Activated T-helper 1 cell treated with anti-CD3 and anti-CD28 coated beads, Interleukin-2, amount 50 U/mL, for 16 hours (primary cell): ENCODE measurements at places on chromosomes 3 and 15.

GRCh38 chr3:16249336-16249735 is 15.4 kb downstream of the DPH3 start:
- DNase-seq: no peak

- no peak for DNase-seq
Observed at GRCh38 chr15:98907927-98908471, 99.6 kb downstream of the PGPEP1L start.

DNA sequence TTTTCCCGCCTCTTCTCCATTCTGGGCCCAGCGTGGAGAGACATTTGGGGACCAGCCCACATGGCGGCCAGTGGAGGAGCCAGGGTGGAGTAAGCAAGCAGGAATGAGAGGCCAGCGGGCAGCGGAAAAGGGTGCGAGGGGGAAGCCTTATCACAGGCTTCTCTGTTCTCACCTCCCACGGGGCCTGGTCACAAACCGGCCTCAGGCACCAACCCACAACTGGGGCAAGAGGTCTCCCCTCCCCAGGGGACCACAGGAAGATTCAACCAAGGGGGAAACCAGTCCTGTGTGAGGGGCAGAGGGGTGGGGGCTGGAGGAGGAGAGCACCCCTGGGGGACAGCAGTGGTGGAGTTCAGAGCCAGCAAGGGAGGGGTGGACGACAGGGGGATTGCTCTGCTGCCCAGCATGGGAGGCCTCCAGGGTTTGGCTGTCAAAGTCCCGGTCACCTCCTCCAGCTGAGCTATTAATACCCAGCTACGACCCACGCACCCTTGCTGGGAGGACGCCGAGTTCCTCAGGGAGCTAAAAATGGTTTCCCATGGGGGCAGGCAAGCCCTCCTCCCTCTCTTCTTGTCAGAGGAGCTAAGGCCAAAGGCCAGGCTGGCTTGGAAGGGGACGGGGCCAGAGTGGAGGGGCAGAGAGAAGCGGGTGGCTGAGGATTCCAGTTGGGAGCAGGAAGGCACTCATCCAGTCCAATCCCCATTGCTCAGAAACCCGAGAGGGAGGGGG is 23.8 kb upstream of the RPL29 start:
- no peak for DNase-seq

DNA sequence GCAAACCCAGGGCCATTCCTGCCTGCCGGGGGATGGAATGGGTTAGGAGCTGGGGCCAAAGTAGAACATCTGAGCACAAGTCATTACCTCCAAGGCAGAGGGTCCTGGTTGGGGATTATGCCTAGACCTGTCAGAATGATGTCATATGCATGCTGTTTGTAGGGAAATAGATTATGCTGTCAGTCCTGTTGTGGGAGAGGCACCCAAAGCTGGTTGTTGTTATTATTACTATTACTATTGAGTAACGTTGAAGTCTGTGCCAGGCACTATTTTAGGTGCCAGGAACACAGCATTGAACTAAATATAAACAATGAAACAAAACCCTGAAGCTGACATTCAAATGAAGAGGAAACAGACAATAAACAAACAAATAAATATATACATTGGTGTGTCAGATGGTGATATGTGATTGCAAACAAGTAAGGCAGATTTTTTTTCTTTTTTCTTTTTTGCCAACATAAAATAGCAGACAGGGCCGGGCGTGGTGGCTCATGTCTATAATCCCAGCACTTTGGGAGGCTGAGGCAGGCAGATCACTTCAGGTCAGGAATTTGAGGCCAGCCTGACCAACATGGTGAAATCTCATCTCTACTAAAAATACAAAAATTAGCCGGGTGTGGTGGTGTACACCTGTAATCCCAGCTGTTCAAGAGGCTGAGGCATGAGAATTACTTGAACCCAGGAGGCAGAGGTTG is 2.0 kb downstream of the P4HTM start:
- no peak for DNase-seq

DNA sequence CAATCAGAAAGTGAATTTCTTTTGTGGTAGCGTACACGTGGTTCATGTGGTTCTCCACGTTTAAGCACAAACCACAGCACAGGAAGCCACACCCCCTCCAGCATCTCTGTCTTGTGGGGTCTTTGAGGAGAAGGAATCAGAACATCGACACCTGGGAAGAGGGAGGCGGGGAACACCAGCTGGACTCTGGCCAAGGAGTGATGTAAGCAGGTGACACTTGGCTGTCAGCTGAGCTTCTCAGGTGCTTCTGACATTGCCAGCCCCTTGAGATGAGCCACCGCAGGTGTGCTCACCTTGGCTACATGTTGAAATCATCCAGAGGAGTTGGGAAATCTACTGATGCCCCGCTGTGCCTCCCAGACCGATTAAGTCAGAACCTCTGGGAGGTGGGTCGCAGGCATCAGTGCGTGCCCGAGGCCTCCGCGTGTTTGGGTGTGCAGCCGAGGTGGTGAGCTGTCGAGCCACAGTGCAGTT is 85.0 kb downstream of the FAM81A start:
- DNase-seq: no peak

- no peak for DNase-seq
Observed at GRCh38 chr3:30664459-30664858, 58.1 kb downstream of the TGFBR2 start.

GRCh38 chr15:68389936-68390817 is 41.8 kb downstream of the ITGA11 start:
- DNase-seq: no peak

DNA sequence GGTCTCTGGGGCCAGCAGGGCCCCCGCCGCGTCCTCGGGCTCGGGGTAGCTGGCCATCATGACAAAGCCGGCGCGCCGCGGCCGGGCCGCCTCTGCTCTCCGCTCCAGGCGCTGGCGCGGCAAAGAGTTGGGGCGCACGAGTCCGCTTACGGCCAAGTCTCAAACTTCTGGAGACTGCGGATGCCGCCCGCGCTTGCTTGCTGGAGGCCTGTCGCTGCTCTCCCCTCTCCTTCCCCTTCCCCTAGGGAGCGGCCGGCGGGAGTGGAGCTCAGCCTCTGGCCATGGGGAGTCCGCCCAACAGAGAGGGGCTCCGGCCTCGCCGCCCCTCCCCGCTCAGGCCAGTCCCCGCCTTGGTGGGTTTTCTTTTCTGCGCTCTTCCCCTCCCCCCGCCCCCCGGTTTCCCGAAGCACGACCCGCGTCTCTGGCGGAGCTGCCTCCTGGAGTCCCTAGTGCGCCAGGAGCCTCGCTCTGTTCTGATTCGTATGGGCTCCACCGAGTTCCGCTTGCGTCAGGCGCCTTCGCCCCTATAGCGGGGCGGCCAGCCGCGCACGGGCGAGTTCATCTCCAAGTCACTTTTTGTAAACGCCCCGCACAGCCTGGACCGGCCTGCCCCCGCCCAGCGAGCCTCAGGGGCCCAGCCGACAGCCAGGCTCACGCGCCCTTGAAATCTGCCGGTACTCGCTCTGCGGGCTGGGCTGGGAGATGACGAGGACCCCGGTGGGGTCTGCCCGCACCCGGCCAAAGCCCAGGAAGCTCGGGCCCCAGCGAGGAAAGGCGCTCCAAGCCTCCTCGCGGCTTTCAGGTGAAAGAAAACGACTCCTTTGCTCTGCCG is at the start of the genes FOXL2 and FOXL2NB:
TSS of gene FOXL2 (minus strand) at position 475 of the 832 bp plus-strand sequence. CDS start at position 60, 415 bp downstream.
TSS of gene FOXL2NB (plus strand) at position 555 of the 832 bp plus-strand sequence. CDS start at position 703, 148 bp downstream.
- DNase-seq: no peak

- DNase-seq: no peak
Observed at GRCh38 chr3:9064850-9065249, 101.6 kb upstream of the RAD18 start.

DNA sequence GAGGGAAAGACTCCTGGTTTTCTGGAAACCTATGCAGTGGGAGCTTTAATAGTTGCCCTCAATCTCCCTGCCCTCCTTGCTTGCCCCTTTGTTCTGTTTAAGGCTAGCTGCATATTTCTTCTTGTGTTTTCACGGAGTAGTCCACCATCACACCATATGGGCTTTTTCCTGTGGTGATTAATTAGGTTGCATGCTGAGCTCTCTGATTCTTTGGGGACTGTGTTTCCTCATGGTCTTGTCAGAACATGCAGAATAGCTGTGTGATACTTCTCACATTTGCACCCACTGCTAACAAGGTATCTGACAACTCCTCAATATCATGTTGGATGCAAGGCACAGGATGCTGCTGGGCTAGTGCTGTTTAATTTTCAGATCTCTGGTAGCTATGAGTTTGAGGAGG is 139.6 kb downstream of the PTPRG start:
- DNase-seq: no peak

DNA sequence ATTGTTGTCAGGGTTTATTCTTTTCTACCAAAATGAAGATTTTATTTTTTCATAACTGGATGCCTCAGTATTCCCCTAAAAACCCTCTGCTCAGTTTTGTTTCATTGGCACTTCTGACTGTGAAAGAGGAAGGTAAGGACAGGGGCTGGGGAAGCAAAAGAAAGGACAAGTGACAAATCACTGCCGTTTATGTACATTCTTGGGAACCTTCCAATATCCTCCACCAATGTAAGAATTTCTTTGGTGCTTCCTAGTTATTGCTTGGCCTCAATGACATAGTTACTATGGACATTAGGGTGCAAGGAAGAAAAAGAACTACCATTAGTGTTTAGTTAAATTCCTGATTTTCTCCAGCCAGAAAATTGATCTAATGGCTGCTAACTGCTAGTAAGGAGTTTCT is 131.0 kb upstream of the C15orf61 start:
- DNase-seq: no peak

- DNase-seq: no peak
Observed at GRCh38 chr3:127037971-127038446, 55.1 kb downstream of the PLXNA1 start.

- no peak for DNase-seq
Observed at GRCh38 chr3:190089711-190090110, 31.0 kb downstream of the P3H2 start.

DNA sequence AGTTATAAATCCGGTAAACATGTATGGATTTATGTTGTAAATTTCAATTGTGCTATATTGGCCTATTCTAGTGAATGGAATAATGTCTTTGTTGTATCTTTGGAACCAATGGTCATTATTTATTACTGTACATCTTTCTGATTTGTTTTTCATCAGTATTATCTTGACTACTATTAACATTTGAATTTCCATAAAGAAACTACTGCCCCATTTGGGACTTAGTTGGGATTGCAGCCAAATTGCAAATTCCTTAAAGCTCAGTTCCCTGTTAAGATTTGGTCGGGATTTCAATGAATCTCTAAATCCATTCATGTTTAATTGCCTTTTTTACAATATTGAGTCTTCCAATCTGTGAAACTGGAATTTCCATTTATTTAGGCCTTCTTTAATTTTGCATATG is 822.4 kb upstream of the CADM2 start:
- no peak for DNase-seq

- DNase-seq: no peak
Observed at GRCh38 chr3:123202451-123202850, 708 bp downstream of the SEC22A start.

GRCh38 chr3:43752905-43753304 is 62.2 kb downstream of the ABHD5 start:
- no peak for DNase-seq

DNA sequence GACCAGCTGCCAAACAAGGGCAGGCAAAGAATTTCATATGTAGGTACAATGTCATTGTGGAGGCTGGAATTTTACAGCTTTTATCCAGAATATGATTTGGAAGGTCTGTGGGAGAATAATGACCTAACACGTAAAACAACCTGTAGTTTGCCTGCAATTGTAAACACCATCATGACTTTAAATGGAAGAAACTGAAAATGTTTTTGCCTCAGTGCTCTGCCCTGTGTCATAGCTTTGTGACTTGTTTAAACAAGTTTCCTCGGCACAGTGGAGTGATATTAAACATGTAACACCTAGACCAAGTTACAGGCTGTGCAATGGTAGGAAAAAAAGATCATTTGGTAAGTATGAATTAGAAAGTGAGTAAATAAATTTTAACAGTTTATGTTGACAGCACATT is 171.6 kb upstream of the MBNL1 start:
- DNase-seq: no peak

- no peak for DNase-seq
Observed at GRCh38 chr3:36244728-36245127, 135.6 kb upstream of the STAC start.

DNA sequence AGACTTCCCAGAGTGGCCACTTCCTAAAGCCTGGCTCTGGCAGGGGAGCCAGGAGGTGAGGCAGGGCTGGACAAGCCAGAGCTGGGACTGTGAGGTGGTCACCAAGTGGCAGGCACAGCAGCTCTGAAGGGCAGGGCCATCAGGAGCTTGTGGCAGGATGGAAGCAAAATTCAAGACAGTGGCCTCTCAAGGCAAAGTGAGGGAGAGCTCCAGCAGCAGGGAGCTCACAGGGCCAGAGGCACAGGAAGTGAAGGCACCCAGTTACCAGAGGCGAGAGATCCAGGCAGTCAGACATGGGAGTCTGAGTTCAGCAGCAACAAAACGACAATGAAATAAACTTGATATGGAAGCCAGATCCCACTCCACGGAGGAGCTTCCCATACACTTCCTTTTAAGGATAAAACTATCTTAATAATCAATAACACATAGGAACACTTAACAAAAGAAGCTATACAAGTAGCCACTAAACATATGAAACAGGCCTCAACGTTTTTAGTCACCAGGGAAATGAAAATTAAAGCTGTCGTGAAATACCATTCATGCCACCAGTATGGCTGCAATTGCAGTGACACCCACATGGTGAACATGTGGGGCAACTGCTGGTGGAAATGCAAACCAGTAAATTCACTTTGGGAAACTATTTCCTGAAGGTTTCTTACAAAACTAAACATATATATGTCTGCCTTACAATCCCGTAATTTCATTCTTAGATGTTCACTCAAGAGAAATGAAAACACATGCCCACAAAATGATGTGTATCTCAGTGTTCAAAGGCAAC is 35.4 kb upstream of the TMEM158 start:
- no peak for DNase-seq

GRCh38 chr15:62444104-62445022 is 279.3 kb upstream of the C2CD4B start:
- no peak for DNase-seq

GRCh38 chr15:72033285-72033684 is 84.7 kb downstream of the MYO9A start:
- no peak for DNase-seq

GRCh38 chr15:47184908-47185801 is 532.1 kb upstream of the SEMA6D start:
- DNase-seq: no peak

DNA sequence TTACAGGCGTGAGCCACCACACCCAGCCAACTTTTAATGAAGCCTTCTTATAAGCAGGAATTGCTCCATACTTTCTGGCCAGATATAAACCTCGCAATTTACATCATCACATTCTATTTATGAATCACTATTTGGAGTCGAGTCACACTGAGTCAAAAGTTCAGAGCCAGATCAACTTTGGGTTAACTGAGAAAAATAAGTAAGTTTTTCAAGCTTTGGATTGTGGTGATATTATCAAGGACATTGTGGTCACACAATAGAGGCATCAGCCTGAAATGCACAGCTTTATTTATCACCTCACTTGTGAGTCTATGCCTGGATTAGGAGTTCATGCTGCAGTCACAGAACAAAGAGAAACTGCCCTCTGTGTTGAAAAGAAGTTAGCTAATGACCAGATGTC is 1163.5 kb downstream of the ROBO1 start:
- DNase-seq: no peak

DNA sequence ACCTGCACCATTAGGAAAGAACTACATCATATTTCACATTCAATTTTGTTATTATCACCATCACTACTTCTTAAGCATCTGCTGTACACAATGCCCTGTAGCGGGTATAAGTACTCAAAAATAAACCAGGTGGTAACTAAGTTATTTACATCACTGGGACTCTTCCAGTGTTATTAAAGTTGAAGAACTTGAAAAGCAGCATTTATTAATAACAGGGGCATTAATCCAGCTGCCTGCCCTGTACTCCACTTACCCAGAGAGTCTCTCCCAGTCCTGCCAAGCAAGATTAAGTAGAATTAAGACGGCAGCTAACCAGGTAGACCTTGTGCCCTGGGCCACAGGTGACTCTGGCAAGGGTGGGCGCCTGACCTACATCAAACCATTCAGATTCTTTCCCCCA is 65.2 kb downstream of the FHIT start:
- DNase-seq: no peak
